ENCODE measurements at places on chromosomes 2 and 18. TPM values are rescaled to one million over a fixed set of nuclear protein-coding genes. Genes with fewer than 3 reads are reported as not detected.
A peak's percentile ranks its signal among the peaks of the same experiment; 100 is the strongest.

- DNase-seq, result no peak
Measured at GRCh38 chr2:200602584-200602983, 16.8 kb downstream of the AOX1 start.

DNA sequence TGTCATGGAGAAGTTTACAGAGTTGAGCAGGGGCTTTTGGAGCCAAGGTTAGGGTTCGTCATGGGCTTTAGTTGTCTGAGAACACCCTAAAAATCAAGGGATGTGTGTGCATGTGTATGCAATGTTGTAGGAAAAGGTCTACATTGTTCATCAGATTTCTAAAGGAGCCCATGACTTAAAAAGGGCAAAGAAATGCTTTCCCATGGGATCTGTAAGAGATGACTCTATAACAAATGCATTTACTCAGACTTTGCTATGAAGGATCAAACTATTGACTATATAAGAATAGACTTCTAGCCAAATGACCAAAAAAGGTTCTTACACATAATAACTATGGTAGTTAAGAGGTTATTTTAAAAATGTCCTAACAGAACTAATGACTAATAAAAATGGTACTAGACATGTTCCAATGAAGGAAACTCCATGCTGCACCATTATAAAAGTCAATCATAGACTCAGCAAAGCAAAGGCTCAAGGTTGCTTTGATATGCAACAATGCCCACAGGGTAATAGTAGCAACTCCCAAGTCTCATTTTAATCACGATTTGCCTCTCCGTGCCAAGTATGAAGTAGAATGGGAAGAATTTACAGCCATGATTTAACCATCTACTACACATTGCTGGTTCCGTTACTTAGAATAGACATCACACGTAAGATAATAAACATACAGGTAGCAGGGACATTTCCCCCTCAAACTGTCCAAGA, 158.5 kb downstream of the NCKAP5 start:
- no peak for DNase-seq

DNA sequence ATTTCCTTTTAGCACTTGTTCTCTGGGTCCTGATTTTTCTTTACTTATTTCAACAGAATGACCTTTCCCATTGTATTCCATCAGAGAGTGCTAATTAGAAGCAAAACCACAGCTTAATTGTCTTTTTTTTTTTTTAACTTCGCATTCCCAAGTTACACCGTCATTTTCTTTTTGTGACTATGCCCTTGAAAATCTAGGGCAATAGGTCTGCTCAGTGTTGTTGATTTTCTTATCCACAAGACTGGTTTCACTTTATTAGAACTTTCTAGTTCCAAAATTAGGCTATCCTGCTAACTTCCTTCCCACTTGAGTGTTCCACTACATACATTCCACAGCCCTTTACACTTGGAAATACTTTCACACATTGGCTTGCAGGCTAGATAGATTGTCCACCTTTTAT, 18.7 kb upstream of the ADAM17 start:
- no peak for DNase-seq

- no peak for DNase-seq
Measured at GRCh38 chr2:228901531-228901930, 369.6 kb downstream of the PID1 start.

GRCh38 chr2:224584785-224585210, 365 bp downstream of the CUL3 start:
- DNase-seq, result no peak

DNA sequence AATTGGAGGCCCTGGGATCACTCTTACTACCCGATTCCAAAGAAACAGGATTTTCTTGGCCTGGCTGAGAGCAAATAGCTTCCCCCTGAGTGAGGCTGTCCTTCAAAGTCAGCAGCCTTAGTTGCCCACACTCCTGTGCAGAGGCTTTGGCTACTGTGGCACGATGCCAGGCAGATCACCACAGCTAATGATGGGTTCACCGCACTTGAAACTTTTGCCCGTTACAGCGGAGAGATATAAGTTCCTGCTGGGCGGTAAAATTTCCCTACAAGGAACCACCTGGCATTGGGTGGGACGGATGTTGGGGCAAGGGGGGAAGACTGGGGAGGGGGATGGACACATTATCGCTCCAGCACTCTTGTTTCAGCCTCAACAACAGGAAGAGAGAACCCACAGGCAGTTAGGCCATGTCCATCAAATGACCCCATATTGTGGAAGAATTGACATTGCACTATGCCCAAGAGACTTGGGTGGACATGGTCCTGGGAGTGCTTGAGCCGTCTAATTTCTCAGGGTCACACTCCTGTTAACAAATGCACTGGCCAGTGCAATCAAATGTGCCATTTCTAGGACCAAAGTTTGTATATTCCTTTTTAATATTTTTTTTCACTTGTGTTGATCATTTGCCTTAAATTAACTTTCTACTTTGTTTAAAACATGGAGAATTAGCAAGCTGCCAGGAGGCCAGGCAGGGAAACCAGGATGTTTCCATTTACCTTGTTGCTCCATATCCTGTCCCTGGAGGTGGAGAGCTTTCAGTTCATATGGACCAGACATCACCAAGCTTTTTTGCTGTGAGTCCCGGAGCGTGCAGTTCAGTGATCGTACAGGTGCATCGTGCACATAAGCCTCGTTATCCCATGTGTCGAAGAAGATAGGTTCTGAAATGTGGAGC, 4.4 kb downstream of the IL1B start:
- no peak for DNase-seq

- no peak for DNase-seq
Measured at GRCh38 chr2:225083276-225083675, 41.0 kb upstream of the DOCK10 start.

- no peak for DNase-seq
Measured at GRCh38 chr2:203596183-203596582, 61.1 kb upstream of the RAPH1 start.

DNA sequence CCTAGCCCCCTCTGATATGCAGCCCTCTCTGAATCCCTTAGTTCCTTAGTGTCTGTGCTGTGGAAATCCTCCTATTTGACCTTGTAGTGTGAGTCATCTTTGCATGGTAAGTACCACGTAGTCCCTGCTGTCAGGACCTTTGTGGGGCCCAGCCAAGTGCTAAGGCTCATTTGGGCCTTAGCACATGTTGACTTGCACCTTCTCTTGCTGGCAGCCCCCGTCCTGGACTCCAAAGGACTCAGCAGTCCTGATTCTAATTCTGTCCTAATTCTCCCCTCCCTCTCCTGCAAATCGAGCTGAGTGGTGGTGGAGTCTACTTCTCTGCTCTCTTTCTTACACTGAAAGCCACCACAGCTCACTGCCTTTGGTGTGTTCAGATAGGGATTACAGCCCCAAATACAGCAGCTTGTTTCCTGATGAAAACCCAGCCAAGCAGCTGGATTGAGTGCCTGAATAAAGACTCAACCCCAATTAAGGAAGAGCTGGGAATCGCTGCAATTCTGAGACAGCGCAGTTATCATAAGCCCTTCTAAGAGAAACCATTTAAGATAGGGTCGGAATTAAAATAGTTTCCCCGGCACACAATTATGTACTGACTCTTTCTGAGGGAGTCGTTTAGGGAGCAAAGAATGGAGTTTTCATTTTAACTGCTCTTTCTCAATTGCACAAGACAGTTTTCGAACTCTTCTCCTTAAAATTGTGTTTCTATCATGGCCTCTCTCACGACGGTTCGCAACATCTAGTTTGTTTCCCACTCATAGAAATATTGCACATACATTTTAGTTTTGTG, 215.6 kb upstream of the TNP1 start:
- DNase-seq, result no peak

- no peak for DNase-seq
Measured at GRCh38 chr2:217279556-217279955, 419.7 kb upstream of the TNP1 start.

- no peak for DNase-seq
Measured at GRCh38 chr2:44802777-44803424, 138.6 kb upstream of the SIX3 start.

DNA sequence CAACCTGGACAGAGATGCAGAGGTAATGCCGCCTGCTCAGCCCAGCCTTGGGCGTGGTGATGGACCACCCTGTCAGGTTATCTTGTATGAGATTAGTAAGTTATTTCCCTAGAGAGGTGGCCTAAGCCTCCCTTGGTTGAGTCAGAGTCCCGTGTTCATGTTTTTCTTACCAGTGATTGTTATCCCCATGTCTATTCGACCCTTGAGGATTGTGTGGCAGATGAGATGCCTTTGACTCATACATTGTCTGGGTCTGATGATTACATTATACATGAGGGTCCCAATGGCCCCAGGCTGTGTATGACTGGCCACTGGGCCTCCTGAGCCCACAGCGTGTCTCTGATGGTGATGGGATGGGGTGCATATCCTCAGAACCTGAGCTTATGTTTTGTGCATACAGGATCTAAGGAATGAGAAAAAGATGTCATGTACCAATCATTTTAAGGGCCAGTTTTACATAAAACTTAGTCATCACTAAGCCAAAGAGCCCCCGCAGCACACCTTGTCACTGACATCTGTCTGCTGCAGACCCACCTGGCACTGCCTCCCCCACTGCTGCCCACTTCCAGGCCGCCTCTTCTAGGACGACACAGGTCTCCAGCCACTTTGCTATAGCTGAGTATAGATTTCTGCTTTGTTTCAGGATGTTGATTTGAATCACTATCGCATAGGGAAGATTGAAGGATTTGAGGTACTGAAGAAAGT, 7.7 kb downstream of the PPP1R7 start:
- no peak for DNase-seq

GRCh38 chr2:96485751-96486651, 19.2 kb downstream of the NEURL3 start:
- DNase-seq, result peak; percentile 60

DNA sequence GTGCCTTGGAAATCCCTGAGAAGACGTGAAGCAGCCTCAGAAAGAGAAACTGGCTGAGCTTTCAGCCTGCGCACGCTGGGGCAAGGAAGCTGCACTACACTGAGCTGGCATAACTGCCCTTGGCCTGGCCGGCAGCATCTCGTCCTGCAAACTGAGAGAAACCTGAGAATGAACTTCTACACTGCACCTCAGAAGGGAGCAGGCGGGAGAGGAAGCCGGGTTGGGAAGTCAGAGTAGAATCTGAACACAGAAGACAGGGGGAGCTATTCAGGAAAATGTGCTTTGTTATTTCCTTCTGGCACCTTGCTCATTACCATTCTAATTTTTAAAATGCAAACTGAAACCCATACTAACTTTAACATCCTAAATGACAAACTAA, 70.9 kb downstream of the ZEB2 start:
- DNase-seq, result no peak

DNA sequence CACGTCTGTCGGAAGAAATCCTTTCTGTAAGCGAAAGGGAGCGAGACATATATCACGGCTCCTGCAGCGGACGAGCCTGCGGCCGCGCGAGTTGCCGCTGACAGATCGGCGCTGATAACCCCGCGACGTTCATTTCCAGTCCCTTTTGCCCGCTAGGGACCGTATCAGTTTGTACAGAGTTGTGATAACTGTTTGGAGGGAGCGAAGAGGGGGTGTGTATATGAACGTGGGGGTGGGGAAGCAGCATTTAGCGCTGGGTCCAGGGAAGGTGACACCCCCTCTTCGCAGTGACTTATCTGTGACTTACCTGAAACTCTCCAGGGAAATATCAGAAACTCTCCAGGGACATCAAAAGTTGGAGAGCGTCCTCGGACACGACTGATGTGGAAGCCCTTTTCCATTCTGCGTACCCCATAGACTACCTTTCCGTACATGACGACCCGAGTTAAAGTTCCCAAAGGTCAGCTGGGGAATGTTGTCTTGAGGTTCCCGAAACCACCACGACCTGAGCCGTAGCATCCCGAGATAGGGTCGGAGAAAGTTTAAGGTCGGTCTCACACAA, 948 bp upstream of the GATA6 start:
- no peak for DNase-seq

DNA sequence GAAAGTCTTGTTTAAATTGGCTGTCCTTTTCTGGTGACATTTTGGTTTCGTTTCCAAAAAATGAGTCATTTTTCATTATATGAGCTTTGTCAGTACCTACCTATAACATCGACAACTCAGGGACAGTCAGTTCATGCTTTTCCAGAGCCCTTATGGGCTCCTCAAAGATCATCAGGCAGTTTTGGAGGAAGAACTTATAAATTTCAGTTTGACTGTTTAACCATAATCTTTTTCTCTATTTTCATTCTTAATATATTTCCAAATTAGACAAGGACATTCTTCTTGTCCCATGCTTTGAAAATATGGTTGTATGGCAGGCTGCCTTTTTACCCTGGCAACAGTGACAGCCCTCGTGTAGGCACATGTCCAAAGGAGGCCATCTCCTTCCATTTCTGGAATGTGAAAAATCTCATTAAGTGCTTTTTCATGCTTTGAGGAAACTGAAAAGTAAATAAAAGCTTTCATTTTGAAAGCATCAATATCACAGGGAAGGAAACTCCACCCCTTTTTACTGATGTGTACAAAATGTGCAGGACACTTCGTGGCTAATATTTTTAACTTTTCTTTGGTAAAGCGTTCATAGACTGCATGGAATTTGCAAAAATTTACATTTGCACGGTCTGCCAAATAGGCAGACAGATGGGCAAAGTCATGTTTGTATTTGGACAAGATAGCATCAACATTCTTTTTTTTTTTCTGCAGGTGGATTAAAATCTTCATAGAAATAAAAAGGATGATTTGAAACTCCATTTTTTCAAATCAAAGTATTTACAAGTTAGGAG, 7.2 kb upstream of the PROC start:
- no peak for DNase-seq

GRCh38 chr2:145748927-145749326, 1229.0 kb upstream of the ZEB2 start:
- no peak for DNase-seq

DNA sequence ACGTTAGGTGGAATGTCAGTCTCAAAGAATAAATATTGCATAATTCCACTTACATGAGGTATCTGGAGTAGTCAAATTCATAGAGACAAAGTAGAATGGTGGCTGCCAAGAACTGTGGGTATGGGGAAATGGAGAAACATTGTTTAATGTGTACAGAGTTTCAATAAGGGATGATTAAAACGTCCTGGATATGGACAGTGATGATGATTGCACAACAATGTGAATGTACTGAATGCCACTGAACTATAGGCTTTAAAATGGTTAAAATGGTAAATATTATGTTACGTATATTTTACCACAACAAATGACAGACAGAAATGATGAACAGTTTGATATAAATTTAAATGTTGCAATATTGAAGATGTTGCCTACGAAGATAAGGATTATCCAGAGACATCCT, 602.0 kb upstream of the PKDCC start:
- DNase-seq, result no peak

DNA sequence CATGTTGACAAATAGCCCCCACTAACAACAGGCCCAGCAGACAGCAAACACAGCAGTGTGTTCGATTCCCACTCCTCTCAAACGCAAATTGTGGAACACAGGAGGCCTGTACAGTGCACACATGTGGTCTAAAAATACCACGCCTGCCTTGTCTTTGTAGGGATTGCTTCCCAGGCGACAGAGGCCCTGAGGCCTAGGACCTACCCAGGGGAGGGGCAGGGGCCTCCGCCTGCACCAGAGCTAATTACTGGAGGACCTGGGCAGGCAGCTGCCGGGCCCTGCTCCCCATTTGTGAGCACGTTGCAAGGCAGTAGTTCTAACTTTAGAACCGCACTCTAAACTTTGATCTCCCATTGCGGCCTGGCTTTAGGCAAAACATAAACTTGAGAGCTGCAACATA, 316.0 kb downstream of the TXNL1 start:
- no peak for DNase-seq

Gene SLC11A1
- polyA plus RNA-seq, result 0.68 TPM

Gene CCL20
- 0.36 TPM for polyA plus RNA-seq

Gene INO80D
- 9.1 TPM for polyA plus RNA-seq

Gene FEV
- 0.07 TPM for polyA plus RNA-seq

Gene DYSF
- polyA plus RNA-seq, result 17.0 TPM

Gene MRPL33
- 183 TPM for polyA plus RNA-seq

Gene WNT10A
- polyA plus RNA-seq, result 0.57 TPM

Gene MYO7B
- polyA plus RNA-seq, result 19.9 TPM

Gene DNAJC5G
- polyA plus RNA-seq, result 0.58 TPM

Gene IGFBP2
- 192 TPM for polyA plus RNA-seq

Gene IL37
- polyA plus RNA-seq, result not detected

Gene AKAIN1
- not detected for polyA plus RNA-seq

Gene GKN2
- polyA plus RNA-seq, result not detected

Measured in right renal cortex interstitium (tissue), 3 donors.